ENCODE measurements at places on chromosomes 11 and 22.

GRCh38 chr11:1559111-1559951 is 12.7 kb downstream of the DUSP8 start:
- no peak for DNase-seq

- DNase-seq, result no peak
Observed at GRCh38 chr11:128690665-128691101, 3.2 kb upstream of the FLI1 start.

DNA sequence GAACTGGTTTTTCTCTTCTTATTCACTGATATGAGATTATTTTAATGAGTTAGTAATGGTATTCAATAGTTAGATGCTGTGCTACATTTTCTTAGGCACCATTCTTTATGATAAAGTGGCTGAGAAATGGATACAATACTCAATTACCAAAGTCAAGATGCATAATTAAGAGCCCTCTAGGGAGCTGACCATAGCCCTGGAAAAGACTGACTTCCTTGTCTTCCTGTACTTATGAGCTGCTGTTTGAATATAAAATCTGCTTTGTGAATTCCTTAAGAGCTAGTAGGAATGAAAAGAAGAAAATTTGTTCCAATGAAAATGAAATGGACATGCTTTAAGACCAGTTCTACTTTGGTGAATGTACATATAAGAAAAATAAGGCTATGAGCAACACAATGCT is 452.3 kb downstream of the KCNA4 start:
- no peak for DNase-seq

DNA sequence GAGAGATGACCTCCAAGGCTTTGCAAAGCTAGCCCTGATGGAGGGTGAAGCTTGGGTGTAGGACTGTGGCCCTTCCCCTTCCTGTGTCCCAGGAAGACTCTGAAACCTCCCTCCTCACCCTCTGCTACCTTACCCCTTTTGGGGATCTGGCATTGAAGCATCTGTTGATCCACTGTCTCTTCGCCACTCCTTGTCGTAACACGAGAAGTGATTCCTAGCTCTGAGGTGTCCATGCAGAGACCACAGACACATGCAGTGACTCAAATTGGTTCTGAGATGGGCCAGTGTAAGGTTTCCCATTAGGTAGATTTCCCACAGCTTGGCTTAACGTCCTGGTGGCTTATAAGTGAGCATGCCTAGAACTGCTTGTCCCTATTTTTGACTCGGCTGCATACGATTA is 101.4 kb downstream of the ZBTB16 start:
- no peak for DNase-seq

- no peak for DNase-seq
Observed at GRCh38 chr22:21970800-21971617, 11.6 kb downstream of the TOP3B start.

- DNase-seq, result peak; percentile 1
Observed at GRCh38 chr11:117829369-117829725, 4.8 kb upstream of the FXYD2 start.

DNA sequence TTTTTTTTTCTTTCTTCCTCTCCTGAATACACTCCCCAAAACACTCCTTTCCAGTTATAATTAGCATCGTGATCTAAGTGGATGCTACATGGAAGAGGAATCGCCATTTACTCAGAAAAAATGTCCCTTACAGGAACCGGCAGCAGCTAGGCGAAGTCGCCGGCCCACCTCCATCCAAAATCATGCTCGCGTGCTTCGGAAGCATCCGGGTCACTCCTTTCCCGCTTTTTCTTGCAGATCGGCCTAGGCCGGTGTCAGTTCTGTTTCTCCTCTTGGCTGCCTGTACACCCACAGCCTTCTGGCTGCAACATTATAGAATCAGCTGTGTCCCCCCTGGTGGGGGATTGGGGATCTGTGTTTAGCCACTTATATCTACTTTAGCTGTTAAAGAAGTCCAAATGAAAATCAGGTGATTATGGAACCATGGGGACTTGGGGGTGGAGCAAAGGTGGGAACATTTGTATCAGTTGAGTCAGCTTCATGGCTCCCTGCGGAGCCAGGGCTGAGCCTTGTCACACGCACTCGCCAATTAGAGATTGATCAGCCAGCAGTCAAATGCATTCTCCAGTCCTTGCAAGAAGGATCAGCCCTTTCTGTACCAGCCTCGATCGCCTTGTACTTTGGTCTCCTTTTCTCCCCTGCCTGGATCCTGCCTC is 36.3 kb downstream of the ASRGL1 start:
- no peak for DNase-seq

DNA sequence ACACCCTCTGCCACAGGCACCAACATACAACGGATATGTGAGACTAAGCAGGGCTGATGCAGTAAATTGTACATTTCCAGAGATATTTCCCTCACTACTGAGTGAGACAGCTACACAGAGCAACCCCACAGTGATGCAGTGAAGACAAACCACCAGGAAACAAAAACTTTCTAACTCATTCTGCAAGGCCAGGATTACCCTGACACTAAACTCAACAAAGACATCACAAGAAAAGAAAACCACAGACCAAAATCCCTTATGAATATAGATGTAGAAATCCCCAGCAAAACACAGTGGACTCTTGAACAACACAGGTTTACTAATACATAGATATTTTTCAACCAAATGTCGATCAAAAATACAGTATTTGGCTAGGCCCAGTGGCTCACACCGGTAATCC is 1.5 kb upstream of the SLC7A4 start:
- DNase-seq, result no peak

DNA sequence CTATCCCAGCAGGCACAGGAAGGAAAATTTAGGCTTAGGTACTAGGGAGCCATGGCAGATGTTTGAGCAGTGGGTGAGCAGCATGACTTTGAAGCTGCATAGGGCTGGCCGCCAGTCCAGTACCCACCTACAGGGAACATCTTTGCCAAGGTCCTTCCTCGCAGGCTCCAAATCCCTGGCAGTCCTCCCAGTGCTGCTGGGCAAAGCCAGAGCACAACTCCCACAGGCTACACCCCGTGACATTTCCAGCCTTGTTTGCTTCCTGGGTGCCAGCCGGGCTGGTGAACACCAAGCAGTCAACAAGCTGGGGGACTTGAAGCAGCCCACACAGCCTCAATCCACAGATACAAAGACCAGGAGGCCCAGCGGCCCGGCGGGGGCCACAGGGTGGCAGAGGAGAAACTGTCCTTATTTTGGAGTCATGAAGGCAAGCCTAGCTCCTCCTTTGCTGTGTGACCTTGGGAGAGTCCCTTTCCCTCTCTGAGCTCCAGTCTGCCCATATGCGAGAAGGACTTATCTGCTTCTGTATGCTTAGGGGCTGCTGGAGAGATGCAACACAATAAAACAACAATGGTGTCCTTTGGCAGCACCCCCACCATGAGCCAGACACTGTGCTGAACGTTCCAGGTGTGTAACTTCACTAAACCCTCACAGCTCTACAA is 28.0 kb downstream of the TPST2 start:
- DNase-seq, result no peak

- no peak for DNase-seq
Observed at GRCh38 chr11:114847306-114847975, 169.1 kb downstream of the NXPE2 start.

- no peak for DNase-seq
Observed at GRCh38 chr11:94023856-94024255, 2.7 kb downstream of the HEPHL1 start.

DNA sequence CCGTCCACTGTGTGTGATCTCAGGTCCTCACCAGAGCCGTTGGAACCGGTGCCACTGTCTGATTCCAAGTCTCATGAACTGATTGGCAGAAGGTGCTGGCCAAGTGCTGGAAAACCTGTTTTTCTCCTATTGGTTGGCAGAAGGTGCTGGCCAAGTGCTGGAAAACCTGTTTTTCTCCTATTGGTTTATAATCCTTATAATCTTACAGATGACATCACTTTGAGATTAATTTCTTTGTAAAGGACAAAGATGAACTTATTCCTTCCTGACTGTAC is 1106.3 kb downstream of the BRD1 start:
- no peak for DNase-seq

DNA sequence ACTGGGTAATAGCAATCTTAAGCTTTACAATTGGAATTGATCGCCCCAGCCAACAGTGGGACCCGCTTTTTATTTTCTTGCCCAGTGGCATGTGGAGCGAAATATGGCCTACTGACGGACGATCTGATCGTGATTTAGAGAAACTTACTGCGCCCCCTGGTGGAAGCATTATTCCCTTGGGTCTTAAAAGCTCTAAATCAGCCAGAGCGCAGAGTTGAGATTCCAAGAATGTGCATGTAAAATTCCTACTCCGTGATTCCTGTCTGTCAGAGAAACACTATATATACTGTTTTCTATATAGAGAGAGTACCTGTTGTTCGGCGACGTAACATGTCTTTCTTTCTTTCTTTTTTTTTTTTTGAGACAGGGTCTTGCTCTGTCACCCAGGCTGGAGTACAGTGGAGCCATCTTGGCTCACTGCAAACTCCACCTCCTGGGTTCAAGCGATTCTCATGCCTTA is 3.7 kb upstream of the DPF2 start:
- peak; percentile 93 for DNase-seq

GRCh38 chr11:33747979-33748378 is 11.8 kb upstream of the CD59 start:
- no peak for DNase-seq

DNA sequence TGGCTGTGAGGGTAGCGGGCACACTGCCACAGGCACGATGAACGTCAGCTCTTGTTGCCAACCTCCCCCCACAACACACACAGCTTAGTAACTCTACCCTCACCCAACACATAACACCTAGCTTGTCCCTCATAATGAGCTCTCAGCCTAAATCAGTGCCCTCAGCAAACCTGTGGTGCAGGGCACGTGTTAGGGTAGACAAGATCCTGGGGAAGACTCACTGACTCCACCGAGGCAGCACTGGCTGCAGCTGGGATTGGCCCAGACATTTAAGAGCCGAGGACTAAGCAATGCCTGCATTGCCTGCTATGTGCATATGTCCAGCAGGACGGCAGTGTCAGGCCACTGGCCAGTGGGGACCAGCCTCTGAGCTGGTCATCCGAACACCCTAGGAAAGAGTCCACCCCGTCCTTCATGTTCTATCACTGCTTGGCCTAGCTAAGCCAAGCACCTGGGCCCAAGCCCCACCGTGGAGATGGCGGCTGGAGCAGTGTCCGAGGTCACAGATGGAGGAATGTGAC is 32.9 kb upstream of the TRIM29 start:
- no peak for DNase-seq

- no peak for DNase-seq
Observed at GRCh38 chr11:130055617-130056016, 14.1 kb upstream of the APLP2 start.

DNA sequence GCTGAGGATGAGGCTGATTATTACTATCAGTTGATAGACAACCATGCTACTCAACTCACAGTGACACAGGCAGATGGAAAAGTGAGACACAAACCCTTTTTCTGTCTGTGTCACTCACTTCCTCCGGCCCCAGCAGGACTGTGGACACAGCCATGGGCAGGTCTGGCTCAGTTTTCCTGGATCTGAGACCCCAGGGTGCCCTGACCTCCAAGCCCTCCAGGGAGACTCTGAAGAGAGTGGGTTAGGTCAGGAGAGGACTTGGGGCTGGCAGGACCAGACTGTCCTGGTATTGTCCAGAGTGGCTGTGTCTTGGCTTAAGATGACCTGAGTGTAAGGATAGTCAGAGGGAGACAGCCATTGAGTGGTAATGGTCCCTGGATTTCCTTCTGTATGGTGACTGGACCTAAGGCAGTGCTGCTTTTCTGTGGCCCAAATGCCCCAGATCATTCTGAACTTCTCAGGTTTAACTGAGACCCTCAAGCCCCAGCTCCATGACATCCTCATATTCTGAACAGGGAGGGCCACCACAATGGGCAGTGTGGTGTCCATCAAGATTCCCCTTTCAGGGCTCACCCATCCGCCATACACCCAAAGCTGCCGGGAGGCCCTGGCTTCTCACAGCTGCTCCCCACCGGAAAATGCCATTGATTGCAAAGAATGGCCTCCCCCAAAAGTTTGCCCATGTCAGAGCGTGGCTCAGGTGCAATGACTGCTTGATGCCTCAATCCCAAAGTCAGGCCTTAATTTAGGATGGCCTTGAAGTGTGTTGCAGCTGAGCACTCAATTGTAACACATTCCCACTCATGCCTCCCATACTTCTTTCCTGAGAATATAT is 36.2 kb upstream of the PRAME start:
- no peak for DNase-seq

DNA sequence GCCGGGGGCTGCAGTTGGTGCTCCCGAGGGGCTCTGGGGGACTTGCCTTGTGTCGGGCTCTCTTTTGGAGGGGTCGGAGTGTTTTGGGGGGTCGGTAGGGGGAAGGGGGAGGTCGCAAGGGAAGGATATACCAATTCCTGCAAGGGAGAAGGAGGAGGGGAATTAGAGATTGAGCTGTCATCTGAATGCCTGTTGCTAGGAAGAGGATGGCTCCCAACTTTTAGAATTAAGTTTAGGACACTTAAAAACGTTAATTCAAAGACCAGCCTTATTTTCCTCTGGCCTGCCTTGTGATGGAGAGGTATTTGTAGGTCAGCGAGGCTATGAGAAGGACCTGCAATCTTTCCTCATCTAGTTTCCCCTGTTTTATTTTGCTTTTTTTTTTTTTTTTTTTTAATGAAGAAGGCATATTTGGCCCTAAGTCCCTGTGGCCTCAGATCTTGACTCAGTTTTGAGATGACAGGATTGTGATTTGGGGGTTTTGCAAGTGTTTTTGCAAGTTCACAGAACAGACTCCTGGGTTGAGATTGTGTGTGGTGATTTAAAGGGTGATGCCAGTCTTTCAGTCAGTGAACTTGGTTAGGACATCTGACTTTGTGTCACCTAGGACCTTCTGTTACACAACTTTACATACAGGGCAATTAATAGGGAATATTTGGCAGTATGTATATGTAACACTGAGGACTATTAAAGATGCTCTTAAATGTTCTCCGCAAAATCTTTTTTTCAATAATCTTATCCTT is 672 bp downstream of the TMEM135 start:
- DNase-seq, result no peak

GRCh38 chr11:115905341-115906000 is 401.3 kb upstream of the CADM1 start:
- no peak for DNase-seq

- no peak for DNase-seq
Observed at GRCh38 chr11:57073128-57073527, 84.4 kb downstream of the OR5AK2 start.

- DNase-seq, result no peak
Observed at GRCh38 chr11:112200252-112200651, 24.9 kb downstream of the BCO2 start.

GRCh38 chr11:59214141-59214893 is 1.6 kb upstream of the MPEG1 start:
- no peak for DNase-seq

- no peak for DNase-seq
Observed at GRCh38 chr11:64870176-64870892, 8.1 kb downstream of the EHD1 start.
